Hematopoietic multipotent progenitor cell treated with erythropoietin and hydrocortisone succinate and interleukin-3 and kit ligand, for 15 days (in vitro differentiated cells): ENCODE measurements at places on chromosomes 4 and X.
A peak's percentile ranks its signal among the peaks of the same experiment; 100 is the strongest.

DNA sequence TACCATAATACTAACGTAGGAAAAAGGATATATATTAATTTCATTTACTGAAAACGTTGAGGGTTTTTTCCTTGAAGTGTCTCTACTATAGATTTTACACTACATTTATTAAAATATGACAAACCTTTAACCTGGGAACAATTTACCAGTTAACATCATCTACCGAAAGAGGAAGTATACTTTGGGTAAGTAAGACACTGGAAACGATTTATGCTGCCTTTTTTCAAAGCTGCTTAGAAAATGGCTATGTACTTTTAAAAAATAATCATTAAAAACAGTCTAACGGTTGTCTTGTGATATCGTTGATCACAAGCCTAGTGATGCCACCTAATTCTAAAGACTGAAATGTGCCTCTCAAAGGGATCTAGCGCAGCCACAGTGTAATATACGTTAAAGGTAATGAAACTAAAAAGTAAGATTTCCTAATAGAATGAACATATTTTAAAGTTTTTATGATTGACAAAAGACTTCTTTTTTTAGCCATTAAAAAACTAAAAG lies 50.4 kb downstream of the STX18 start:
- no peak for DNase-seq

GRCh38 chr4:14800977-14801376 lies 201.3 kb upstream of the CPEB2 start:
- DNase-seq = no peak

- peak; percentile 49 for DNase-seq
Observed at GRCh38 chrX:134377537-134377936, 82.4 kb upstream of the HPRT1 start.

GRCh38 chrX:23764188-23764984 lies 18.6 kb upstream of the SAT1 start:
- no peak for DNase-seq

DNA sequence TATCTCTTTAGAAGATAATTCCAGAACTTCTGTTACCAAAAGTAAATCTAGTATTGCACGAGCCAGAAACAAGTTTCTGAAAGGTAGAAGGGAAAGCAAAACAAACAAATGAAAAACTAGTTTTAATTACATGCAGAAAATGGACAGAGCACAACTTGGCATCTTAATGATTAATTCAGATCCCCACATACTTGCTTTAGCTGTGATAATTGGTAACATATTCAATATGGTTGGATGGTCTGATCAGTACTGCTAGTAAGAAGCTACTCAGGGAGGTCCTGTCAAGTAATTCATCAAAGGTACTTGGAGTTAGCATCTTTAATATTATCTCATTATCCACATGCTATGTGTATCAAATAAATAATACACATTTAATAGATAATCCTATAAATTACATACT lies 204.3 kb downstream of the TRAM1L1 start:
- no peak for DNase-seq

- DNase-seq = no peak
Observed at GRCh38 chr4:93947286-93947685, 118.7 kb downstream of the ATOH1 start.

GRCh38 chr4:26861434-26862186 lies 969 bp downstream of the STIM2 start:
- peak; percentile 51 for DNase-seq

DNA sequence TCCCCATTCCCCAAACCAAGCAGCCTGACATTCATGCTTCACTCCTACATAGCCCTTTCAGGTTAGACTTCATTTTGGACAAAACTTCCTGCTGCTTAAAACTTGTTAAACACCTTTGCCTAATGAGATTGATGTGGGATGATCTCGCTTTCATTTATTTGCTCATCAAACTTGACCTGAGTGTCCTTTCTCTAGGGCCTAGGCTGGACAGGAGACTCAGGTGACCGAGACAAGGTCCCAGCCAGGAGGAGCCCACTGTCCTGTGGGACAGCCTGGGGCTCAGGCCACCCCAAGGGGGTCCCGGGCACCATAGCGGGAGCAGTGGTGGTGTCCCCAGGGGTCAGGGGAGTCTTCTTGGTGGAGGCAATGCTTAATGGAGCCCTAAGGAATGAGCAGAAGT lies 23.7 kb upstream of the PSAPL1 start:
- DNase-seq = no peak

DNA sequence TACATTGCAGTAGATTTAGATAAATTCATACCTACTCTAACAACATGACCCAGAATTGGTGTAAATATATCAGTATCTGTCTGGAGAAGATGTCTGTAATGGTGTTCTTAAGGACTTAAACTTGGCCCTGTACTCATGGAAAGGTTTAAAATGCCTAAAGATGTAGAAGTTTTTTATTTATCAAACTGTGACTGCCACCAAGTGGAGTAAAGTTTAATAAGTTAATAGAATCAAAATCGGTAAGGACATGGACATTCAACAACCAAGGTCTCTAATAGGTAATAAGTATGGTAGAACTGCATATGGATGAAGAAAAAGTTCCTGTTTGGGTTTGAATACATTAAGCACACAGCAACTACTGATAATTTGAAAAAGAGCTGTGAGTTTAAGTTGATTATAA lies 474.0 kb upstream of the NDST3 start:
- no peak for DNase-seq

DNA sequence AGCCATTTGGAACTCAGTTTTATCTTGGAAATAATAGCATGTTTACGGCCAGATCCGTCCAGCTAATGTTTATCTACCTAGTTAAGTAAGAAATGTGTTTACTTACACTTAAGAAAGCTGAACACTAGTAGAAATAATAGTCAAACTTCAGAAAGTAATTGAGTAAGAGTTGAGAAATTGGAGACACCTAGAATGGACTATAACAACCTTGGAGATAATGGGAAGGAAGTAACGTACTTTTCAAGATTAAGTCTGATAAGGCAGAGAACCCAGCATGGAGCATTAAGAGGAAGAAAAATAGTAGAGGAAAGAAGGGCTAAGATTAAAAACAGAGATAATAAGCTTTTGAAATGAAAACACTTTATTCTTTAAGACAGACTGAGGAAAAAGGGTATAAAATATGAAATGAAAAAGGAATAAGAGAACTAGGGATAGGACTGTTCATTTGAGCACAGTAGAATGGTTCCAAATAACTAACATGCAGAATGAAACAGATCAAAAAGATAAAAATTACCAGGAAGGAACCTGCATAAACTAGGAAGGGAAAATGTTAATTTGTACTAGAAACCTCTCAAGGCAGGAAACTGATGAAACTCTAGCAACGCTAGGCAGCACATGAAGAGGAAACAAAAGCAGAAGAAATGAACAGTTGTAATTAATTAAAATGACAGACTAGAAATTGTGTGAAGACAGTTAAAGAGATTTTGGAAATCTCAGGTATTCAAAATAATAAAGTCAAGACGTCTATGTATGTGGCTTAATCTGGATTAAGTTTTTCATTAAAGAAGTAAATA lies 71.7 kb downstream of the FBXW7 start:
- DNase-seq = no peak

DNA sequence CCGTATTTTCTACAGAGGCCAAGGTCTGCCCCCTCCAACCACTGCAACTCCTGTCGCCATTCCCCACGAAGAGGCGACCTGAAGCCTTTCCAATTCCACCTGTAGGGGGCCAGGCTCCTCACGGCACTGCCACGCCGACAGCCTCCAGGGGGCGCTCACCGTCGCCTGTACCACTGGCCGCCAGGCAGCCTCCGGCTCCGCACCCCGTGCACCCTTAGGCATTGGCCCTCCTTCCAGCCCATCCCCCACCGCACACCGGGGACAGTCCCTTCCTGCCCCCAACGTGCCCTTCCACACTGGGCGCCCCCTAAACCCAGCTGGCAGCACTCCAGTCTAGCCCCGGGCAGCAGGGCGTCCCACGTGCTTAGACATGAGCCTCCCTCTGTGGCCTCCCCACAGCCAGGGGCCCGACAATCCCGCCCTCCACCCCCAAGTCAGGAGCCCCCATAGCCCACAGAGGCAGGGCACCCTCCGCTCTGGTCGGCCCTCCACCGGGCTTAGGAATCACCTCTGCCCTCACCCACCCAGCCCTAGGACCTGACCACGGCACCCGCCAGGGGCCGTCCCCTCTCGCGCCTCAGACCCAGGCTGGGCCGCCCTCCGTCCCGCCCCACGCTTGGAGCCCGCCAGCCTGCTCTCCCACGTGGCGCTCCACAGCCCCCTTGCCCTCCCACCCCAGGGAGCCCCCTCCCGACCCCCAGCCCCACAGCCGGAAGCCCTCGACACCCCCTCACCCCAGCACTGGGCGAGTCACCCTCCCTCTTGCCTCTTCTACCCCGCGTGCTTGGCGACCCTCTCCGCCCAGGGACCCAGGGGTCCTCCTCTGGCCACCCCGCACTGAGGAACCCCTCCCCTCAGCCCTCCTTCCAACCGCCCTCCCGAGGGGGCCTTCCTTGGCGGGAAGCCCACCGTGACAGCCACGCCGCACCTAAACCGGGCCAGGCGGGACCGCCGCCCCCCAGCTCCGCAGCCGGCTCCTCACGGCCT lies 711 bp downstream of the PNMA6E start:
- DNase-seq = peak; percentile 38

GRCh38 chrX:106897259-106897658 lies 5.9 kb downstream of the RIPPLY1 start:
- DNase-seq = no peak

DNA sequence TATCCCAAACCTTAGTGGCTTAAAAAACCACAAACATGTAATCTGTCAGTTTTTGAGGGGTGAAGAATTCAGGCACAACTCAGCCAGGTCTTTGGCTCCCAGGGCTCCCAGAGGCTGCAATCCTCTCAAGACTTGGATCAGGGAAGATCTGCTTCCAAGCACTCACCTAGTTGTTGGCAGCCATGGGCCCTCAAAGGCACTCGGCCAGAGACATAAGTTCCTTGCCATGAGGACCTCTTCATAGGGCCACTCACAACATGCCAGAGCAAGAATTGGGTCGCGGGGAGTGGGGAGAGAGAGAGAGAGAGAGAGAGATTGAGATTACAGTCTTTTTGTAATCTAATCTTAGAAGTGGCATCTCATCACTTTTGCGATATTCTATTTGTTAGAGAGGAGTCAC lies 77.1 kb upstream of the TBC1D9 start:
- DNase-seq = no peak

DNA sequence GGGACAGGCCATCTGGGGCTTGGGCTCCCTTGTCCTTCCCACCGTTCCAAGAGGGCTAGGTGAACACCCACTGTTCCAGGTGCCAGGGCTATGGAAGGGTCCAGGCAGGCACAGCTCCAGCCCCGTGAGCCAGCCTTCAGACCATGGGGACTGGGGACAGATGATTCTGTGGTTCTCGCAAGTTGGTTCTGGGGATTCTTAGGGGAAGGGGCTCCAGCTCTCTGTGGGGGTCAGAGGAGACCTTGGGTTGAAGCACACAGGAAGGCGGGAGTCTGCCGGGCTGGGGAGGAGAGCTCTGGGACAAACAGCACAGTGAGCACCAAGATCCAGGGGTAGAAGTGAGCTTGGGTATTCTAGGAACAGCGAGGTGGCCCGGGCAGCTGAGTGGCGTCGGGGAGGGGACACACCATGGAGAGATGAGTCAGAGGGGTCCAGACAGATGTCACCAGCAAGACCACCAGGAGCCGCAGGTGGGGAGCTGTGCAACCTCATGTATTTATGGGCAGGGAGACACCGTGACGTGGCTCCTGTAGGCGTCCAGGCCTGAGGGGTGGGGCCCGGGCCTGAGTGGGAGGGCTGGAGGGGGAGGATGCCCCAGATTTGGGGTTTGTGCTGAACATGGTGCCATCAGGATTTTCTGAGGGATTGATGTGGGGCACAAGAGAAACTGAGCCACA lies 48.8 kb upstream of the HMX1 start:
- no peak for DNase-seq

GRCh38 chrX:73182502-73183114 lies 32.0 kb downstream of the NAP1L2 start:
- DNase-seq = no peak

DNA sequence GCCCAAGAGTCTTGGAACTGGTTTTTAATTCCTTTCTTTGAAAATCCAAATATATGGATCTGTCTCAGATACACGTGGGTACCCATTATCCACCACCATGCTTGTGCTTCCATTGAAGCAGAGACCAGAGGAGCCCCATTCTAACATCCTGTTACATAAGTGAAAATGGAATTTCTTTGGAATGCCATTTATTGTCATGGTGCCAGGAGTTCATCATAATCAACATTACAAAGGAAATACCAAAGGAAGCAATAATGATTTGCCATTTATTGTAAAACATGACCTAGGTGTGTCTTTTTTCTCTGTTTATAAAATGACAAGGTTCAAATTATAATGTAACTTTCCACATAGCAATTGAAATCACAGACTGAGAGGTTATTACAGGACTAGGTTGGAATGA lies 61.7 kb downstream of the PALLD start:
- DNase-seq = no peak

GRCh38 chrX:64202808-64203325 lies 2.6 kb downstream of the AMER1 start:
- no peak for DNase-seq

DNA sequence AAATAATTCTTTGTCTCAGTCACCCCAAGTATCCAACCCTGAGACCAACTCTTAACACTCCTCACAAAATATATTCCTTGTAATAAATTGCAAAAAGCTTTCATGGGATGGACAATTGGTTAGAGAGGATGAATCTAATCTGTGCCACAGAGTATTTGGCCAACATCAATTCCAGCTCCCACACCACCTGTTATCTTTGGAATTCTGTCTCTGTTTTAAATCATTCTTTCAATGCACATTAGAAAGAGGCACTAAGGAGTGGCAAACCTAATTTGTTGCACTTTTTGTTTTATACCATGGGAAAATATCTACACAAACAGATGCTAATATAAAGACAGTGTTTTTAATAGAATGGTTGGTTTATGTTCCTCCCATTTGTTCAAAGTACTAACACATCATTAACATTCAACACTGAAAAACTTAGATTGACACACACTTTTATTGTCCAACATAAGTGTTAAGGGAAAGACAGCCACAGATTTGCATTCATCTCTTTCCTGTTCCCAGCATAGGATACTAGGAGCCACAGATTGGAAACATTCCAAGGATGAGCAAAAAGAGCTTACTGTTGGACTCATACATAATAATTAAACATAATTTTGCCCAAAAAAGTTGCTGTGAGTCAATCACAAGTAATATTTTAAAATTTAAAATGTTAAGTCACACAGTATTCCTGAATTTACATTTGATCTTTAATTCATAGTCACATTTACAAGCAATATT lies 116.4 kb downstream of the PPA2 start:
- no peak for DNase-seq
